Common myeloid progenitor, CD34-positive (primary cell): ENCODE measurements at places on chromosomes 3 and 15.

- no peak for DNase-seq
Observed at GRCh38 chr3:148911592-148911991, 46.5 kb downstream of the CPA3 start.

- DNase-seq: peak; percentile 83
Observed at GRCh38 chr3:113223475-113224281, 12.3 kb downstream of the BOC start.

GRCh38 chr3:12334786-12335185, 45.9 kb downstream of the PPARG start:
- no peak for DNase-seq

DNA sequence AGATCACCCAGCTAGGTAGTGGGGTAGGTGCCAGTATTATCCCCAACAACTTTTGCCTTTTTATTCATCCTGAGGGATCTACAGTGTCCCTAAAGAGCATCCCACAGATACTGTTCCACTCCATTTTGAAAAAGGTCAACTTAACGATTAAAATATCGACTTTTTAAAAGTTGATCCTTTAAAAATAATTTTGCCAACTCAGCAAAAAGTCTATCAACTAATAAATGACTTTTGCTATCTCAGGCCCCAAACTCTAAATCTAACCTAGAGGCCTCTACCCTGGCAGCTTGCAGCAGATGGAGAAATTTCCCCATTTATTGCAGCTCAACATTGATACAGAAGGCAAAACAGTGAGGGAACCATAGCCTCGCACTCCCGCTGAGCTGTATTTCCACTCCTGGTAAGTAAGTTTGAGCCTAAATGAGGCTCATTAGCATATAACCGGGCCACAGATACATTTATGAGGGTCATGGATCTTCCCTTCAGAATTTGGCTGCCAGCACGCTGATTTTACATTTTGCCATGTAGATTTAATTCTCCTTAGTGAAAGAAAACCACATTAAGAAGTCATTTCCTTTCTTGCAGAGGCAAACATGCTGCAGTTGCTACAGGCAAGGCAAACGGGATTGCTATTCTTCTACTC, 704.1 kb upstream of the CFAP20DC start:
- no peak for DNase-seq

- no peak for DNase-seq
Observed at GRCh38 chr3:43766672-43767465, 76.1 kb downstream of the ABHD5 start.

- DNase-seq: no peak
Observed at GRCh38 chr3:59920822-59921221, 871.0 kb upstream of the CFAP20DC start.

- no peak for DNase-seq
Observed at GRCh38 chr3:12454076-12454815, 30.0 kb upstream of the TSEN2 start.

GRCh38 chr3:127588806-127589577, 1.5 kb downstream of the TPRA1 start:
- DNase-seq: no peak

- no peak for DNase-seq
Observed at GRCh38 chr15:78372880-78373279, 32.7 kb downstream of the CRABP1 start.

GRCh38 chr15:74270155-74270554, 34.0 kb downstream of the CCDC33 start:
- no peak for DNase-seq

DNA sequence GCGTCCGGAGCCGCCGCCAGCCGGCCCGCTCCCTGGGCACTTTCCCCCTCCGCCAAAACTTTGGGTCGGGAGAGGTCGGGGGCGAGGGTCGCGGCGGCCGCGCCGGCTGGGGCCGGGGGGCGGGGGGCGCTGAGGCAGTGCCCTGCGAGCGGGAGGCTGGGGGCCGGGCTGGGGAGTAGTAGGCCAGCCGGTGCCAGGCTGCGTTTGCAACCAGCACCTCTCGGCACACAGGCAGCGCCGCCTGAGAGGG, 452 bp downstream of the BBX start:
- DNase-seq: no peak

DNA sequence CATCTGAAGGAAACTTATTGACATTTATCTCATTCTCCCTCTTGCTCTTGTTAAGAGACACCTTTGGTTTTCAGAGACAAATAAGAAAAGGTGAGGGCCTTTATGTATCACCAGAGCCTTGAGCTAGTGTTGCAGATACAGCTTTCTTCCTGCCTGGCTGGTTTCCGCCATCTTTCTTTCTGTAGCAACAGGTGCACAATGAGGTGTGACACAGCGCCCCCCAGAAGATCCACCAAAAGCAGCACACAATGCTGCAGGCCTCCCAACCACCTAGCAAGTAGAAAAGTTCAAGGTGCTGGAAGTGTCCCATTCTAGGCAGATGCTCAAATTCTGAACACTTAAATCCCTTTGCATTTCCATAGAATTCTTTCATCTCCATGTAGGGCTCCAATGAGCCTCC, 106.6 kb downstream of the FOXP1 start:
- DNase-seq: no peak

GRCh38 chr3:111943533-111943932, 35.3 kb upstream of the ABHD10 start:
- DNase-seq: no peak

GRCh38 chr3:119436977-119437376, 26.4 kb downstream of the TMEM39A start:
- DNase-seq: no peak

- DNase-seq: no peak
Observed at GRCh38 chr3:78641703-78642102, 1126.1 kb downstream of the ROBO1 start.
